ENCODE measurements at places on chromosomes 12 and 14.

- DNase-seq = peak; percentile 48
Observed at GRCh38 chr14:76456200-76456599, 80.3 kb downstream of the ESRRB start.

- no peak for DNase-seq
Observed at GRCh38 chr14:96030108-96030760, 8.9 kb upstream of the C14orf132 start.

GRCh38 chr12:9721394-9722092 lies 11.4 kb downstream of the CLECL1 start:
- DNase-seq = no peak

- DNase-seq = no peak
Observed at GRCh38 chr12:2290091-2290490, 237.3 kb downstream of the CACNA1C start.

- DNase-seq = no peak
Observed at GRCh38 chr14:96243785-96244184, 12.2 kb upstream of the BDKRB1 start.

DNA sequence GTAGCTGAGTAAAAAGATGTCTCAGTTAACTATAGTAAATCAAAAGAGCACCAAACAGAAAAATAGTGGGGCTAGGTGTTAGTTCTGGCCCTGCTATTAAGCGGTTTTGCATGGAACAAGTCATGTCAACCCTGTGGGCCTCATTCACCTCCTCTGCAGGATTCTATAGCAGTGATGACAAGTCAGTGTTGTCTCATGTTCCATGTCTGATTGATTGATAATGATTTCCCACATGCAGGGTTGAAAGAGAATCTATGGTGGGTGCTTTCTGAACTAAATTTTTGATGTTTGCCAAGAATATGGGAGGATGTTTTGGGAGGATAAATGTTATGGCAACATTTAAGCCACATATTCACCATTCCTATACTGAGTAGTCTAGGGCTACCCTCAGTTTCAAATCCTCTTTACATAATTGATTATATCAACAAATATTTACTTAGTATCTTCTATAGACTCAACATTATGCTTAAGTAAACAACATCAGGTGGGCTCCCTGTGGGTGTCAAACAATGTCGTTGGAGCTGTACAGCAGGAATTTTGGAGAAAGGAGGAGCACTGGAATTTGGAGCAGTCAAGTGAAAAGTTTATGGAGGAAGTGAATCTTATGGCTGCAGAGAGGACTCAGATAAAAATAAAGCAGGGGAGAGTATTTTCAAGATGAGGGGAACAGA lies 48.6 kb downstream of the IRAK3 start:
- no peak for DNase-seq

- DNase-seq = no peak
Observed at GRCh38 chr12:107541001-107541705, 144.4 kb upstream of the PWP1 start.

- DNase-seq = no peak
Observed at GRCh38 chr14:54221971-54222370, 174.8 kb upstream of the CDKN3 start.

DNA sequence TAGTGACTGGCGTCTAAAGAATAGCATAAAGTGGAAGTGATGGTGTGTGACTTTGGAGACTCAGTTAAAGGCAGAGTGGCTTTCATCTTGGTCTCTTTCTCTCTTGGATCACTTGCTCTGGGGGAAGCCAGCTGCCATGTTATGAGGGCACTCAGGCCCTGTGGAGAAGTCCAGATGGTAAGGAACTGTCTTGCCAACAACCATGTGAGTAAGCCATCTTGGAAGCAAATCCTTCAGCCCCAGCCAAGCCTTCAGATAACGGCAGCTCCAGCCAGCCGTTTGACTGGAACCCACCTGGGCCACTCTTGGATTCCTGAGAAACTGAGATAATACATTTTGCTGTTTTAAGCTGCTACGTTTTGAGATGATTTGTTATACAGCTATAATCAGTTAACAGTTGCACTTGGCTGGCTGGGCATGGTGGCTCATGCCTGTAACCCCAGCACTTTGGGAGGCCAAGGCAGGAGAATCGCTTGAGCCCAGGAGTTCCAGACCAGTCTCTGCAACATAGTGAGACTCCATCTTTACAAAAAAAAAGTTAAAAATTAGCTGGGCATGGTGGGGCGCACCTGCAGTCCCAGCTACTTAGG lies 7.7 kb upstream of the LRRC23 start:
- DNase-seq = no peak

GRCh38 chr14:79513446-79513845 lies 697.9 kb downstream of the DIO2 start:
- no peak for DNase-seq

- DNase-seq = no peak
Observed at GRCh38 chr12:28963554-28963953, 185.5 kb upstream of the FAR2 start.

DNA sequence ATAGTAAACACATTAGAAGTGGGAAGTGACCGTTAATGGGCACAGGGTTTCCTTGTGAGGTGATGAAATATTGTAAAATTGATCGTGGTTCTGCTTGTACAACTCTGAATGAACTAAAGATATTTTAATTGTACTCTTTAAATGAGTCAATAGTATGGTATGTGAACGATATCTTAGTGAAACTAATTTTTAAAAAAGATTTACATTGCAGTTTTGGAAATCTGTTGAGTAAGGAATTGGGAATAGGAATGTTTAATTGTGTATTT lies 1.7 kb downstream of the ZNF410 start:
- no peak for DNase-seq

DNA sequence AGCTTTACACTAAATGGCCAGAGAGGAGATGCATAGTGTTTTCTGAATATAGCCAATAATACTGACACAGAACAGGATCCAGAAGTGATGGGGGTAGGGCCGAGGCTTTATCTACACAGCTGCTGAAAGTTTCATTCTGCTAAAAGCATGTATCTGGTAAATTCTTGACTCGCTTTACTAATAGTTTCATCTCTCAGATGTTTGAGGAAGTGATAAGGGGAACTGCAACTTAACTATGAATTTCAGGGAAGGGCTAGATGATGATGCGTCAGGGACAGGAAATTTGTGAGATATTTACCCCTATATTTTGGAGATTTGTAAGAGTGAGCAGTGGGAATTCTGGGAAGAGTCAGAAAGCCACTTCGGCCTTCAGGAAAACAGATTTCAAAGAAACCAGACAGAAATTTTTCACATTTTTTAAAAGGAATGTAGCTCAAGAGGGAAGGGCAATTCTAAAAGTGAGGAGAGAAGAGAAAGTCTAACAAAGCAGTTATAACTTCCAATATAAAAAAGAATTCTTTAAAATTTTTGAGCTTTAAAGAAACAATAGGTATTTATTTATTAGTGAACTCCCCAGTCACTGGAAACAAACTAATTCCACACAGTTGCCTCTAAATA lies 243.1 kb downstream of the BCAT1 start:
- peak; percentile 39 for DNase-seq

DNA sequence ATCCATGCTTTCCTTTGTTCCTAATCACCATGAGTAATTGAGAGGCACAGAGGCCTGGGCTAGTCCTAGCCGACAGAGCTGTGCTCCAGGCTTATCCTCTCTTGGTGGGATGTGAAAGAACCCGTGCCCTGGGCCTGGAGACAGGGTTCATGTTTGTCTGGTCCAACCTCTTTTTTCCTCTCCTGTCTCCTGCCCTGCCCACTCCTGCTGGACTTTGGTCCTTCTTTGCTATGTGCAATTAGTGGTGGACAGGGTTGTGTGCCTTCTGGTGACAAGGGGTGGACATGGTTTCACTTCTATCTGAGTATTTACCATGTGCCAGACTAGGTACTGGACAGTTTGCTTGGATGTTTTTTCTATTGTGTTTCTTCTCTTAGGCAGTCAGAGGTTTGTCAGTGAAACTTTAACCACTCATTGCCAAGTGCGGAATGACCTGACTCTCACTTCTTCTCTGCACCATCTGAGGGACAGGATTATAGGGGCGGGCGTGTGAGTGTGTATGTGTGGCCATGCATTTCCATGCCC lies 126.1 kb downstream of the SMOC1 start:
- DNase-seq = no peak

- no peak for DNase-seq
Observed at GRCh38 chr14:61183196-61183885, 97.8 kb downstream of the TMEM30B start.

- no peak for DNase-seq
Observed at GRCh38 chr14:104700747-104701217, 11.4 kb downstream of the INF2 start.

- no peak for DNase-seq
Observed at GRCh38 chr14:85564841-85565527, 35.0 kb downstream of the FLRT2 start.

DNA sequence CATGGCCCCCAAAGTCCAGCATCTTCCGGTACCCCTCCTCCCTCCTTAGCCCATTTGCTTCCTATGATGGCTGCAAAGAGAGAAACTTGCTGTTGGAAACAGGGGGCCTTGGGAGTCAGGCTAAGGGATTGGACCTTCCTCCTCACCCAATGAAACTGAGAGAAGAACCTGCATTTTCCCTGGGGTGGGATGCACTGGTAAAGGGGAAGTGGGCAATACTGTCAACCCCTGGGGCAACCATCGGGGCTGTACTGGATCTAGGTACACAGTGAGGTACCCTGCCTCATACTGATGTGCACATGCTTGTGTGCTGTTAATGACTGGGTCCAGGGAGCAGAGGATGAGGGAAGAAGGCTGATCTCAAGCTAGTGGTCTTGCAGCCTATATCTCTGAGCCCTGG lies 11.0 kb upstream of the JPH4 start:
- DNase-seq = no peak

DNA sequence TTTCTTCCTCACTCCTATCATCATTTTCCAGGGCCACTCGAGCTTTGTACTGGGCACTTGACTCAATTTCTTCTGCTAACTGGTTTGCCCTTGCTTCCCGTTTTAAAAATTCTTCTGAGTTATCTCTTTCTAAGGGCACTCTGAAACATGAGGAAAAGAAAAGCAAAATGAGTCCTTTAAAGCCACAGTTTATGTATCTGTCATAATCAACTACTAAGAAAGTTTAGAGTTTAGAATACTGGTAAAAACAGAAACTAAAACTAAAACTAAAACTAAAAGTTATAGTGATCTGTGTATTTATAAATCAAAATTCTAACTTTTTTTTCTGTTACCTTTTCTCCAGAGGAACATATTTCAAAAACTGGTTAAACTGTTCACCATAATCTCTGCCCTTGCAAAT lies 79.2 kb downstream of the ATXN2 start:
- no peak for DNase-seq

DNA sequence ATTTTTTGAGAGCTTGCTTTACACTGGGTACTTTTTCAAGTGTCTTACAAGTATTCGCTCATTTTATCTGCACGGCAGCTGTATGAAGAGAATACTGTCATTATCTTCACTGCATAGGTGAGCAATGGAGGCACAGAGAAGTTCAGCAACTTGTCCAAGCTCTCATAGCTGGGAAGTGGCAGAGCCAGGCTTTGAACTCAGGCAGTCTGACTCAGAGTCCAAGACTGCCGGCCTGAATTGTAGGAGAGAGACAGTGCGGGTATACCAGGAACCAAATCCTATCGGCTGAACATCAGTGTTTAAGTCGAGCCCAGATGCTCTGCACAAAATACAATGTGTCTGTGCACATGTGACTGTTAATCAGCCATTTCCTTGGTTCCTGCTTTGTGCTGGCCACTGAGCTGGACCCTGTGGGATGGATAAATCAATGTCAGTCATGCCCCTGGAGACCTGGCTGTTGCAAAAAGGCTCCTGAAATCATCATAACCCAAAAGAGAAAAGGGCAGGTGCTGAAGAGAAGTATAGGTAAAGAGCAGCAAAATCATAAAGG lies 474.6 kb downstream of the DPF3 start:
- no peak for DNase-seq

- DNase-seq = no peak
Observed at GRCh38 chr14:58239244-58240195, 5.1 kb upstream of the PSMA3 start.

DNA sequence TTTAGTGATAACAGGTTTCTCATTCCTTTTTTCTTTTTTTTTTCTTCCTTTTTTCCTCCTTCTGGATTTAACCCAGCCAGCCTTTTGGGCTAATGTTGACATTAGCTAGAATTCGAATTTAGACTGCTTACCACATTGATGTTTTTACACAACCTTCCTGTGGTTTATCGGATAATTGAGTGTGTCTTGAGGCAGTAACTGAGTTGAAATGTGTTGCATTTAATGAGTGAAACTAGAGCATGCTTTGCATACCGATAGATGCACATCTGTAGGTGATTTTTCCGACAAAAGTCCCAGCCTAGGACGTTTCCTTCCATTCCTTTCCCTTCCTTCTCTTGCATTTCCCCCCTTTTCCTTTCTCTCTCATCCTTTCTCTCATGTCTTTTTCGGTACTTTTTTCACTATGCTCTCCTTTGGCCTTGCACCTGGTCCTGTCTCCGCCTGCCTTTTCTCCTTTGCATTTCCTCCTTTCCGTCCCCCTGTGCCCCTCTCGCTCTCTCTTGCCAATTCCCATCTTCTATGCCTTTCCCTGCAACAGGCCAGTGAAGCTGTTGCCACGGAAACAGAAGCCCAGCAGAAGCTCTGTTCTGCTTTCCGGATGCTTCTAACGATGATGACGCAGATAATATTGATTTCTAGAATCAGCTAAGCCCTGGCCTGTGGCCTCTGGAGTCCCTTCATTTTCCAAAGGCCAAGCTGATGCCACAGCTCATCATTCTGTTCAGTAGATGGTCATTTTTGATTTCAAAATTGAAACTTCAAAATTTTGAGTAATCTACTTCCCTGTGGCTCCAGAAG lies 76.1 kb downstream of the SLC25A47 start:
- DNase-seq = no peak

GRCh38 chr12:78308701-78309100 lies 478.0 kb downstream of the NAV3 start:
- no peak for DNase-seq

- no peak for DNase-seq
Observed at GRCh38 chr14:100900837-100901390, 2.6 kb downstream of the RTL1 start.

DNA sequence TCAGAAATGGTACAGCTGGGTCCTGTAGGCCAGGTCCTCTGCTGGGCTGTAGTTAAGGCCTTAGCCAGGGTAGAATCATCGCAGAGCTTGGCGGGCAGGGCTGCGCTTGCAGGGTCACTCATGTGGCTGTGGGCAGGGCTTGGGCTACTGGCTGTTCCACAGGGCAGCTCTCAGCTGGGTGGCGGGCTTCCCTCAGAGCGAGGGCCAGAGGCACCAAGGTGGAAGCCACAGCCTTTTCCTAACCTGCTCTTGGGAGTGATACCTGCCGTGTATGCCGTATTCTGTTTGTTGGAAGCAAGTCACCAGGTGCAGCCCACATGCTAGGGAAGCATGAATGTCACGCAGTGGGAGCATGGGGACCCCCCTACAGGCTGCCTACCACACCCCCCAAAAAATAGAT lies 69.8 kb upstream of the RIN3 start:
- DNase-seq = no peak

GRCh38 chr14:77064521-77065178 lies 33.4 kb upstream of the CIPC start:
- DNase-seq = no peak

GRCh38 chr14:81452341-81453133 lies 52.4 kb upstream of the STON2 start:
- DNase-seq = no peak

Measured in GM18507 (cell line).